ENCODE measurements at places on chromosomes 1 and 21. TPM values are rescaled to one million over a fixed set of nuclear protein-coding genes. Genes with fewer than 3 reads are reported as not detected.
A peak's percentile ranks its signal among the peaks of the same experiment; 100 is the strongest.

Gene TNFRSF4
- 0.43 TPM for total RNA-seq

Gene NCF2
- not detected for total RNA-seq

Gene ZNF648
- not detected for total RNA-seq

Gene RGS8
- not detected for total RNA-seq

Gene PIGV
- 10.3 TPM for total RNA-seq

Gene BCL2L15
- 0.32 TPM for total RNA-seq

Gene MX2
- total RNA-seq: 0.97 TPM

Gene RWDD3
- 10.0 TPM for total RNA-seq

Gene ANKRD34A
- 1.6 TPM for total RNA-seq

DNA sequence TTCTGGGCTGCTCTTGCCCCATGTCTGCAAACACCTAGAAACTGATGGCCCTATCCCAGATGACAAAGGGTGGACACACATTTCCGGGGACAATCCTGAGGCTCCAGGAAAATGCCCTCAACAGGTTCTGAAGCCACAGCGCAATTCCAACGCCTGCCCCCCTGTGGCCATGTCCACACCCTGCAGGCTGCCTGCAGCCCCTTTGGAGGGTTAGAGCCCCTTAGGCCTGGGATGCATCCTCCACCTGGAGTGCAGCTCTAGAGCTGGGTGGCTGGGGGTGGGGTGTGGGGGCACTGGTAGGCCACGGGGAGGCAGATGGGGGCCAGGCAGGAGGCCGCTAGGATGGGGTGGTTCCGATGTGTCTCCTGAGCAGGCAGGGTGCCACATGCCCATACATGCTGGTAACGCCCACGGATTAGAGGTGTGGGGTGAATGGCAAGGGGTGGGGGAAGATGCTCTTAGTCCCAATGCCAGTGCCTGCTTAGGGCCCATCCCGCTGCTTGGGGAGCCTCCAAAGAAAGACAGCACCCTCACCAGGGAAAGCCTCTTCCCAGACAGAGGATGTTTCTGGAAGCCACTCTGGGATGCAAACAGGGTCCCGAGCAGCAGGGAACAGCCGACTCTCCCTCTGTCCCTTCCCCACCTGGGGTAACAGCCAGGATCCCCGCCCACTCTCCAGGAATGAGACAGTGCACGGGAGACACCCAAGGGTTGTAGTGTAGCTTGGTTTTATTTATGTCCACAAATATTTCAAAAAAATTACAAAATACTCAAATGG lies 34.0 kb downstream of the SLC45A1 start:
- DNase-seq: no peak

- DNase-seq: peak; percentile 51
Observed at GRCh38 chr1:71667216-71667615, 586.4 kb upstream of the ZRANB2 start.

GRCh38 chr1:41862384-41863221 lies 56.1 kb downstream of the HIVEP3 start:
- peak; percentile 83 for DNase-seq

- DNase-seq: peak; percentile 32
Observed at GRCh38 chr1:185213091-185213490, 56.1 kb downstream of the SWT1 start.

- no peak for DNase-seq
Observed at GRCh38 chr1:220084460-220084859, 5.1 kb downstream of the BPNT1 start.

GRCh38 chr1:225941187-225941941 lies at the start of gene LEFTY2:
LEFTY2 (minus strand) TSS chr1:225941220; CDS start chr1:225941140, 80 bp downstream.
- DNase-seq: no peak

- no peak for DNase-seq
Observed at GRCh38 chr21:32558106-32558505, 27.2 kb downstream of the TCP10L start.

GRCh38 chr1:18264450-18265039 lies 156.9 kb downstream of the IGSF21 start:
- no peak for DNase-seq

- DNase-seq: no peak
Observed at GRCh38 chr21:41148798-41149197, 19.2 kb upstream of the BACE2 start.

GRCh38 chr1:37288900-37289299 lies 185.5 kb upstream of the ZC3H12A start:
- no peak for DNase-seq

DNA sequence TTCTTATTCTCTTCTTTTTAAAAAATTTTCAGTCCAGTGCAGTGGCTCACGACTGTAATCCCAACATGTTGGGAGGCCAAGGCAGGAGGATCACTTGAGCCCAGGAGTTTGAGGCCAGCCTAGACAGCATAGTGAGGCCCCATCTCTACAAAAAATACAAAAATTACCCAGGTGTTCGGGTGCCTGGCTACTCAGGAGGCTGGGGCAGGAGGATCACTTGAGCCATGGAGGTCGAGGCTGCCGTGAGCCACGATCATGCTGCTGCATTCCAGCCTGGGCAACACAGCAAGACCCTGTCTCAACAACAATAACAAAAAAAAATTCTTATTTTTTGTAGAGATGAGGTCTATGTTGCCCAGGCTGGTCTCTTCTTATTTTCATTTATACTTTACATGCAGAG lies 7.9 kb downstream of the PLA2G2D start:
- DNase-seq: no peak

DNA sequence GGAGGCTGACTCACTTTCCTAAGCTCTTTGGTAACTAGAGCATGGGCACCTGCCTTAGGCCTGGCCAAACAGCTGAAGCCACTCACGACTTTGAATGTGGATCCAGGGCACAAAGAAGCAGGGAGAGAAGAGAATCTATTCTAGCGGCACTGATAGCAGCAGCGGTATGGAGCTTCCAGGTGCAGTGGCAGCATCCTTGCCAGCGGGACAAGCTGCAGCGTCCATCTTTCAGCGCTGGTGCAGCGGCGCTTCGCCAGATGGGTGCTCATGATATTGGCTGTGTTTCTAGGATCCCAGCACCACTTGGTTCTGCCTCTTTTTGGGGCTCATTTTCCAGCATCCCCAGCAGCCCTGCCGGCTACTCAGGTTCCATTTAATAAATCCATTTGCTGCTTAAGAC lies 184.2 kb downstream of the SLC44A5 start:
- no peak for DNase-seq

DNA sequence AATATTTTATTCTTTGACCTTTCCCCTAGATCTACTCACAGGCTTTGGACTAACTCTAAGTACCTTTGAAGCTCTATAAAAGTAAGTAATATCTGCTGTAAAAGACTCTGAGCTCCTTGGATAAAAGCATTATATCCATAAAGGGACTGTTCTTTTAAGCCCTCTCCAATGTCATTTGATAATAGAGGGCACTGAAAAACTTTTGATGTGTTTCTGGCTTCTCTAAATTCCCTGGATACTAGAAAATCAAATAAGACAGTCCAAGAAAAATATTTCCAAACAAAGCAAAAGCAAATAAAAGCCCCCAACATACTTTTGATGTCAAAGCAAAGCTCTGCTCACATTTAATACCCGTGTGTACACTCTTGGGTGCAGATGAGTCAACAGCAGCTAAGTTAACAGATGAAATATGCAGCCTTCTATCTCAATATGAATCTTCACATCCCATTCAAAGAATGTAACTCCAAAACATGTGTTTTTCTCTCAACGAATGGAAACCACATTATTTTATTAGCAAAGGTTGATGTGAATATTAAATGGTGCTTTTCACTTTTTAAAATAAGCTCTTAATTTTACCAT lies 230.3 kb downstream of the CENPF start:
- DNase-seq: peak; percentile 79

- DNase-seq: no peak
Observed at GRCh38 chr1:184773762-184774320, 19.2 kb upstream of the EDEM3 start.

- no peak for DNase-seq
Observed at GRCh38 chr1:7076572-7076971, 291.3 kb downstream of the CAMTA1 start.

DNA sequence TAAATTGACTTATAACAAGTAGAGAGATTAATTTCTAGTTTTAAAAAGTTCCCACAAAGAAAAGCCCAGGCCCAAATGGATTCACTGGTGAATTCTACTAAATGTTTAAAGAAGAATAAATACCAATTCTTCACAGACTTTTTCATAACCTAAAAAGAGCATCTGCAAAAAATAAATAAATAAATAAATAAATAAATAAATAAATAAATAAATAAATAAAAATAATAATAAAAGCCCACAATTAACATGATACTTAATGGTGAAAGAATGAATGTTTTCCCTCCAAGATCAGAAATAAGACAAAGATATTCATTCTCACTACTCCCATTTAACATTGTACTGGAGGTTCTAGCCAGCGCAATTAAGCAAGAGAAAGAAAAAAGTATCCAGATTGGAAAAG lies 97.6 kb upstream of the KAZN start:
- no peak for DNase-seq

GRCh38 chr1:234647245-234647644 lies 37.3 kb upstream of the IRF2BP2 start:
- no peak for DNase-seq

- DNase-seq: peak; percentile 28
Observed at GRCh38 chr1:48878191-48878940, 101.7 kb upstream of the BEND5 start.

DNA sequence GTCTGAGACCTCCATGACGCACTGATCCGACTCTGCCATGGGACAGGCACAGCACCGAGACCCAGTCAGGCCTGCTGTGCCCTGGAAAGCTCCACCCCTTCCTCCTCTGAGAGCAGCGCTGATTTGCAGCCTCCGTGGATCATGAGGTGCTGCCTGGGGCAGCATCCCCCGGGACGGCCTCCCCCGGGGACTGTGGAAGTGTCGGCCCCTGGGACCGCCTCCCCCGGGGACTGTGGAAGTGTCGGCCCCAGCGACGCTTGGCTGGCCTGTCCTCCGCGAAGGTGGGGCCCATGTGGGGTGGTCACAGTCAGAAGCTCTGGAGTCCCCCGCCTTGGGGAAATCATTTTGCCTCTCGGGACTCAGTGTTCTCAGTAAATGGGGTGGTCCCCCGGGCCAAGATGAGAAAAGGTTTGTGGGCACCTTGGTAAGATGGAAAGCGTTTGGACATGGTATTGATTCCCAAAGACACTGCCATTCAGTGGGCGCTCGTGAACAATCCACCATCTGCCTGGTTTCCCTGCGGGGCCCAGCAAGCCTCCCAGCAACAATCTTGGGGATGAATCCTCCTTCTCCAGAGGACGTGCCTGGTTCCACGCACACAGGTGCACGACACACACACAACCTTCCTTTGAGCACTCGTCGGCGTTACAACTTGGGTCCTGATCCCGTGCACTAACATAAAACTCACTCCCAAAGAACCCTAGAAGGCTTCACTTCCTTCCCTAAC lies 3.0 kb downstream of the TFF2 start:
- no peak for DNase-seq

GRCh38 chr1:245310571-245311531 lies 156.1 kb downstream of the KIF26B start:
- peak; percentile 51 for DNase-seq

DNA sequence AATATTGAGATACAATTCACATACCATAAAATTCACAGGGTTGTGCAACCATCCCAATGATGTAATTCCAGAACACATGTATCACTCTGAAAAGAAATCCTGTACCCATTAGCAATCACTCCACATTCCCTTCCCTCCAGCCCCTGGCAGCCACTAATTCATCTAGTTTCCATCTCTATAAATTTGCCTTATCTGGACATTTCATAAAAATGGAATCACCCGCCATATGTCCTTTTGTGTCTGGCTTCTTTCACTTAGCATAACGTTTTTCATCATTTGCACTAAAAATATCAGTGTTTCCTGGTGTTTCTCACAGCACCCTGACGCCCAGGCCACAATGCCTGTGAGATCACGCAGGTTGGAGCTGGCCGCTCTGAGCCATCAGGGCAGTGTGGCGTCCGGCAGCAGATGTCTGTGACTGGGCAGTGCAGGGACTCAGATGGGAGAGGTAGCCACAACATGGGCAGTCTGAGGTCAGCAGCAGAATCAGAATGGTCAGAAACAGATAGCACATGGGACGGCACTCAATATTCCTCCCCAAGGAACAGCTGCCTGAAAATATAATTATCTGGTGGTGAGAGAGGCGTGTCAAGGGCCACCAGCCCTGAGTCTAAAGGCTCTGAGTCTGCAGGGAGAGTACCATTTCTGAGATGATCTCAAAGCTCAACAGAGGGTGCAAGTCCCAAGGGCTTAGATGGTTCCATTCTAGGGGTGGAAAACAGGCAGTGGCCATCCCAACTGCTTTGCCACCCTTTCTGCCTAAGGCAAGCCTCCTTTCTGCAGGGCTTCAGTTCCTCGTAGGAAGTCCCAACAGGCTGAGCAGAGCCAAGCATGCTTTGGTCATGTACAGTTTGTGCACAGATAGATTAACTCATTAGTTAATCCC lies 129.4 kb upstream of the EDN2 start:
- peak; percentile 98 for DNase-seq

DNA sequence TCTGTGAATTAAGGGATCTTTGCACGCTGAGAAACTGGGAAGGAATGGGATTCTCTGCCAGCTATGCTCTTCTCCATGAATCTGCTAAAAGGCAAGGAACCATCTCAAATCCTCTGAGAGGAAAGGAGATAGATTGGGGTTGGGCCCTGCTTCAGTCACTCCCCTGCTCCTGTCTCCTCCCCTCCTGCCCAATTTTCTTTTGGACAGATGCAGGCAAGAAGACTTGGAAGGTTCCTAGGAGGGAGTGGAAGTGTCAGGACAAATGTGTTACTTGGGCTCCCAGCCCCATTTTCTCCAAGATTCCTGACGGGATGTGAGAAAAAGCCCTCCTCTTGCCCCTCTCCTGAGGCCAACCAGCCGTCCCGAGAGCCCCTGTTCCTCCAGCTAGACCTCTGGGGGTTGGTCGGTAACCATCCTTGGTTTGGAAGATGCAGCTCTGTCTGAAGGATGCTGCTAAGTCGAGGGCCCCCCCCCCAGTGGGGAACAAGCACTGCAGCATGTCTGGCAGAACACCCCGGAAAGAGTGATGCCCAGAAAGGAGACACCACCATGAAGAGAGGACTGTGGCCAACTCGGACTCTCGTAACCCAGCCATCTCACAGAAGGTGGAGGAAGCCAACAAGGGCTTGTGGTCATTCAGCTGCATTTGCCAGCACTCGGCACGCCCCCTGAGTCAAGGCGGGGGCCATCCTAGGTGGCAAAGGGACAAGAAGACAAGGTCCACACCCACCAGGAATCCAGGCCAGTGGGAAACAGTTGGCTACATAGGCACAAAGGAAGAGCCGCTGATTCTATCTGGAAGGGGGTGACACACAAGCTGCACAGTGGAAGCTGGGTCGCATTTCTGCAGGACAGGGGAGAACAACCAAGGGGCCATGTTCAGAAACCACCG lies 43.7 kb downstream of the CDK18 start:
- DNase-seq: no peak

DNA sequence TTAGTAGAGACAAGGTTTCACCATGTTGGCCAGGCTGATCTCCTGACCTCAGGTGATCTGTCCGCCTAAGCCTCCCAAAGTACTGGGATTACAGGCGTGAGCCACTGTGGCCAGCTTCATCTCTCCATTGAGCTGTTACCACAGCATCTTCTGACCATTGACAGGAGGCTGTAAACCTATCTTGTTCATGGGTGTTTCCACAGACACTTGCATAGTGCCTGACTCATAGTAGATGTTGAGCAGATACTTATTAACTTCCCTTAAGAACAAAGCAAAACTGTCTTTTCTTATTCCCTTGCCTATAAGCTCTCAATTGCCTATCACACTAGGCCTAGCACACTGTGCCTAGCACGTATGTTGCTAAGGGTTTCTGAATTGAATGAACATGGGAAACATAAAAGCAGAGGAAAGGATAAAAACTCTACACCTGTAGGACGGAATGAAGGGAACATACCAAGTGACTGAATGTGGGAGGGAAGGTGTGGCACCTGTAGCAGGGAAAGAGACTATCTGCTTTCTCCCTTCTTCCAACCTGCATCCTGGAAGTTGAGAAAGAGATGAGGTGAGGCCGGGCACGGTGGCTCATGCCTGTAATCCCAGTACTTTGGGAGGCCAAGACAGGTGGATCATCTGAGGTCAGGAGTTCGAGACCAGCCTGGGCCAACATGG lies 1.2 kb upstream of the C1orf54 start:
- DNase-seq: no peak

Measured in fibroblast of villous mesenchyme (primary cell).